BJ (cell line): ENCODE measurements at places on chromosomes 5 and 9.

- DNase-seq = no peak
Measured at GRCh38 chr5:11814373-11814772, 89.9 kb downstream of the CTNND2 start.

GRCh38 chr9:113343732-113344231 is 3.7 kb upstream of the WDR31 start:
- DNase-seq = no peak

GRCh38 chr9:16029046-16029615 is 476.3 kb downstream of the CCDC171 start:
- DNase-seq = peak; percentile 45

GRCh38 chr5:8304341-8304740 is 435.4 kb downstream of the MTRR start:
- no peak for DNase-seq

DNA sequence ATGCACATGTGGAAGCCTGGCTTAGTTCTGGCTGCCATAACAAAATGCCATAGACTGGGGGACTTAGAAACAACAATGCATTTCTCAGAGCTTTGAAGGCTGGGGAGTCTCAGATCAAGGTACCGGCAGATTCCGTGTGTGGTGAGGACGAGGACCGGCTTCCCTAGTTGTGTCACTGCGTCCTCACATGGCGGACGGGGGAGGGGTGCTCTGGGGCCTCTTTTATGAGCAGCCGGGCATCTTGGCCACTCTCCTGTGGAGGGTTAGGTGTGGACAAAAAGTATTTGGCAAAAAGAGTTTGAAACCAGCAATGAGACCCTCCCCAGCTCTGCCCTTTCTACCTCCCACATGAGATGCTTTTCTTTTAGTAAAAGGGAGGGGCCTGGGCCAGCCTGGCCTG is 118.5 kb upstream of the LPCAT1 start:
- no peak for DNase-seq

DNA sequence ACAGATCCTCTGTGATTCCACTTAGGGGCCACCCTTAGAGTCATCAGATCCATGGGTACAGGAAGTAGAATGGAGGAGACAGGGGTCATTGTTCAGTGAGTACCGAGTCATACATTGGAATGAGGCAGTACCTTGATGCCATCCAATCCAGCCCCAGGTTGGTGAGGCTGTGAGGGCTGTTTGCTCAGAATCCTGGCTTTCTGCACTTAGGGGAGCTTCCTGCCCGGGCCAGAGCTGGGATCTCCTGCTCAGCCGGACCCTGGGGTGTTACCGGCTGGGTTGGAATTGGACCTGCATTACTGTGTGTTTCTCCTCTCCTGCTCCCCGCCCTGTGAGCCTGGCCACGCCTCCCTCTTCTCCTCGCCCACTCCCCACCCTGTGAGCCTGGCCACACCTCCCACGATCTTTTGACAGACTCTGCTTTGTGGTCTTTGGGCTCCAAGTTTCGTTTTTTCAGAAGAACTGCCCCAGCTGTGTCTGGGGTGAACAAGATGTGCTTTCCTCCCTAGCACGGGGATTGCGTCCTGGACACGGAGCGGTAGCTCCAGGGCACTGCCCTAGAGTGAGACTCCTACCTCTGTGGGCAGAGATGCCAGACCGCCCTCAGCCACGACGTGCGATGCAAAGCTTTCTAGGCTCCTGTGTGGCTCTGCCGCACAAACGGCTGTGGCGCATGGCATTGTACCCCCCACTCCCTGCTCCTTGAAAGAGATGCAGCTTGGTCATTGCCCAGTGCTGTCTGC is 15.4 kb downstream of the TRAF2 start:
- no peak for DNase-seq

GRCh38 chr5:135024956-135025729 is 8.9 kb downstream of the PITX1 start:
- no peak for DNase-seq

- DNase-seq = no peak
Measured at GRCh38 chr9:86369810-86370209, 15.6 kb upstream of the TUT7 start.

DNA sequence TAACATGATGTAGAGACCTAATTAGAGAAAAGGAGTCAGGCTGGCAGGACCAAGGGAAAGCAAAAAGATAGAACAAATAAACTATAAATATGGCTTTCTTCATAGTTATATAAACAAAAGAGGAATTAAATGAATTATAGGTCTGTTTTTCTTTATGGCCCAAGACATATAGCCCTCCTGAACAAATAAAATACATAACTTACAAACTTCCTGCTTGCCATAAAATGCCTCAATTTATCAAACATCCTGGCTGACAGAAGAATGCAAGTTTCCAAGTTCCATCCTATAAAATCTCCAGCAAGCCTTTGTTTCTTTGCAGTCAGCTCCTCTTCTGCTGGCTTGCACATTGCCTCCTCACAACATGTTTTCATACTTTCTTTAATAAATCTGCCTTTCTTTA is 31.3 kb upstream of the IRGM start:
- DNase-seq = no peak

DNA sequence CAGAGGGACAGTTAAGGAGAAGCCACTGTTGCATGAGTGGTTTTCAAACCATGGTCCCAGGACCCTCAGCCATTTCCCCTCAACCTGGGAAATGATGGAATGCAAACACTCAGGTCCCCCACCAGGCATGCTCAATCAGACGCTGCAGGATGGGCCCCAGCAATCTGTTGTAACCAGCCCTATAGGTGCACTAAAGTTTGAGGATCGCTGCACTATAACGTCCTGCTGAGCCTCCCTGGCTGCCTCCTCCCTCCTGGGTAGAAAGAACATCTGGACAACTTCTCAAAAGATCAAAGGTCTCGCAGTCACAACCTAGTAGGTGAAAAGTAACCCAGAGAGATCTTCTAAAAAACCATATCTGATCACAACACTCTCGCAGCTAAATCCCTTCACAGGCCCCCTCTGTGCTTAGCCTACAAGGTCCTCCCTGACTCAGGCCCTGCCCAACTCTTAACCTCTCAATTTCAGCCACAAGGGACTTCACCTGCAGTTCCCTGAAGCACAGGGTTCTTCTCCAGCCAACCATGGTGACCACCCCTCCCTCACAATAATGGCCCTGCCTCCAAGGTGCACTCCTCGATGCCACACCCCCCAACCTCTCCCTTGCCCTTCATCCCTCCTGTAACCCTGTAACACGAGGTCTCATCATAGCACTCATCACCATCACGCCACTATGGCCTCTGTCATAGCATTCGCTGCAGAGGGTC is 3.5 kb downstream of the SHB start:
- no peak for DNase-seq

DNA sequence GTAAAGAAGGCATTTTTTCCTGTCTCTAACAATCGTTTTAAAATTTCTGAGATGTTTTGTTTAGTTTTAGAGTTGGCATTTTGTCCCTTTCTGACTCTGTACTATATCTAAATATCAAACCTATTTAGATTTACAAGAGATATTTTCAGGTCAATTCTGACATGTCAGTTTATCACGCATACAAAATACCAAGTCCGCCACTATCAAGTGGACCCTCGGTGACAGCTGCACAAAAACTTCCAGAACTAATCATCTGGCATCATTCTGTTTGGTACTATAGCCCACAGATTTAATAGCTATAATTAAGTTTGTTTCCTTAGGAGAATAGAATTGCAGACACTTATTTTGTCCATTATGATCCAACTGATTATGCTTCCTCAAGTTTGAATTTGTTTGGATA is 1278.2 kb downstream of the CDH12 start:
- DNase-seq = no peak

GRCh38 chr9:131633491-131634031 is 88.2 kb downstream of the PRRT1B start:
- DNase-seq = no peak

- DNase-seq = no peak
Measured at GRCh38 chr5:13745508-13745907, 199.0 kb downstream of the DNAH5 start.

GRCh38 chr5:84130006-84130580 is 254.6 kb downstream of the EDIL3 start:
- DNase-seq = no peak

DNA sequence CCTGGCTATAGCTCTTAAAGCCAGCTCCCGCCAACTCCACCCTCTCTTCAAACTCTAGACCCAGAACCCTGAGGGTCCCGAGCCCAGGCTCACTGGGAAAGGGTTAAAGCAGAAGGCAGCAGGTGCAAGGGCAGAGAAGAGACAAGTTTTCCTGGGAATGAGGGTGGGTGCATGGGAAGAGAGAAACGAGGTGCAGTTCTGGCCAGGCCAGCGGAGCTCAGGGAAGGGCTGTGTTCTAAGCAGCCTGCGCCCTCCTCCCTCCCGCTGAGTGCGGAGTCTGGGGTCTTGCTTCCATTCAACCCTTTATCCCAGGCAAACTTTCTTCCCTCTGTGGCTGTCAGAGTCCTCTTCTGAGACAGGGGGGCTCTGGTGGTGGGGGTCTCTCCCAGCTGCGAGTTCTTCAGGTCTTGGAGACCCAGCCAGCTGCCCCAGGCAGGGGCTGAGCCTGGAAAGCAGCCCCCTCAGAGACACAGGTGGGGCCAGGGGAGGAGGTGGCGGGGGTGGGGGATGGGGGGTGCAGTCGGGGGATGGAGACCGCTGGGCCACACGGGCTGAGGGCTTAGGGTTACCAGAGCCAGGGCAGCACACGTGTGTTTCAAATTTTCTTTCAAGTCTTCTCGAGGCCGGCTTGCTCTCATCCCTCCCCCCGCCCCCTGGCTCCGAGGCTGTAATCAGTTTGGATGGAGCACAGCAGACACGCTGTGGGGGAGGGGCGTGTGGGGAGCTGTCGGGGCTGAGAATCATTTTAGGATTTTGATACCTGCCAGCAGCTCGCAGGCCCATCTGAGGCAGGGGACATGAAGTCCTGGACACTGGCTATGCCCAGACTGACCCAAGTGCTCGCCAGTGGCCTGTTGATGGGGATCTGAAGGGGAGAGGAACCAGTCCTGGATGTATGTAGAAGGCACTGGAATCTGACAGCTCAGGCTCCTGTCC is 169.6 kb upstream of the SMIM23 start:
- no peak for DNase-seq

- peak; percentile 72 for DNase-seq
Measured at GRCh38 chr5:32692036-32692746, 18.9 kb upstream of the NPR3 start.

- DNase-seq = no peak
Measured at GRCh38 chr9:2083479-2083878, 68.3 kb downstream of the SMARCA2 start.

DNA sequence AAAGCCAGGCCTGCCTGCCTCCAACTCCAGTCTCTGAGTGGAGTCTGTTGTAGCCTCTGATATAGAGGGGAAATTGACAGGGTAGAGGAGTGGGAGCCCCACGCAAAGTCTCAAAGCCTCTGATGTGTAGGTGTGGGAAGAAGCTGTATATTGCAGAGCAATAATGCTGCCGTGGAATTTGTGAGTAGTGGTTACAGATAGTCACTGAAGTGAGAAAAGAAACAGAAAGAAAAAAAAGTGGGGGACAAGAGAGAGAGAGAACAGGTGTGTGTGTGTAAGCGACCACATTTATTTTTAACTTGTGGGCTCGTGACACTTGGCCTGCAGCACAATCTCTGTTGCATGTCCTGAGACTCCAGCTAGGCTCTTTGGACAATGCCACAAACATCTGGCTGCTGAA is 227.8 kb downstream of the NSG2 start:
- DNase-seq = no peak

DNA sequence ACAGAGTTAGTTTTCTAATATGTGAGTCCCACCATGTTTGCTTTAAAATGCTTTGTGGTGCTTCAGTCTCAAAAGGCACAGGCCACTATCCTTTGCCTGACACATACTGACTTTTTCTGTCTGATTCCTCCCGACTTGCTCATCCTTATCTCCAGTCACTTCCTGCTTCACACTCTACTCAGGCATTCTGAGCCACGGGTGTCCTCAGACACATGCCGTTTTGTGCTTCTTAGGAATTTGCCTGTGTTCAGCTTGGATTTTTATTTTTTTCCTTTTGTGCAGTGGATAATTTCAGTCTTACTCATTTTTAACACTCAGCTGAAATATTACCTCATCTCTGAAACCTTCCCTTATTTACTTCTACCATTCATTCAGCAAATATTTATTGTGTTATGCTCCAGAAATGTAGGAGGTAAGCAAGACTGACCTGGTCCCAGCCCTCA is 54.1 kb downstream of the MAN2A1 start:
- DNase-seq = peak; percentile 95

DNA sequence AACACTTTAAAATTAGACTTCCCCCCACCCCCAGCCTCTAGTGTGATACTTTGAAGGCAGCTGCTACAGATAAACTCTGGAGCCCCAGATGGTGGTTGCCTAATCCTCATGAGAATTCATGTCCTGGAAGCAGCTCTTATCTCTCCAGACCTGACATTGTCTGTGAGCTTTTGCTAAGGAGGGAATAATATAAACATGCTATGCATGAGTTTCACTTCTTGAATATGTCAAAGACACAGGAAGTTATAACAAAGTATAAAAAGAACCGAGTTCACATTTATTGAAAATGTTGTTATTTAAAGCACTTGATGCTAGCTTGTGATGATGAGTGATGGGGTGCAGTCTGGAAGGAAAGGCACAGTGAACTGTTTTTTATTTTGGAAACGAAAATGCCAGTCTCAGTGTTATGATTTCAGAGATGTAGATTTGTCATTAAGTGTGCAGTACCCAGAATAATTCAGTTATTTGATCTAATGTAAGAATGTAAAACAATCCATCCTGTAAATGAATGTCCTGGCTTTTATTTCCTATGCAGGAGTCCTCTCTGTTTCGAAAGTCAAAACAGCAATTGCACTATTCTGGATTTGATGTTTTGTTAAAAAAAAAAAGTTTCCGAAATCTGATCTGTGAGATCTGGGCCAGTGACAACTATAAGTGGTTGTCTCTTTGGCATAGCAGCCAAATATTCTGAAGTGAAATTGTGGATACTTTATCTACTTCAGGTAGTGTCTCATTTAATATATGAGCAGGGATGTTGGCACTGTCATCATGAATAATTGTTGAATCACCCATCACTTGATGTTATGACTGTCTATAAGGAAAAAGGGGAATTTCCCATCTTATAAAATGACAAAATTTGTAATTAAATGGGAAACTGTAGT is 77.0 kb downstream of the ZCCHC7 start:
- no peak for DNase-seq

GRCh38 chr9:77457916-77458592 is 190.1 kb downstream of the GNA14 start:
- DNase-seq = peak; percentile 73

DNA sequence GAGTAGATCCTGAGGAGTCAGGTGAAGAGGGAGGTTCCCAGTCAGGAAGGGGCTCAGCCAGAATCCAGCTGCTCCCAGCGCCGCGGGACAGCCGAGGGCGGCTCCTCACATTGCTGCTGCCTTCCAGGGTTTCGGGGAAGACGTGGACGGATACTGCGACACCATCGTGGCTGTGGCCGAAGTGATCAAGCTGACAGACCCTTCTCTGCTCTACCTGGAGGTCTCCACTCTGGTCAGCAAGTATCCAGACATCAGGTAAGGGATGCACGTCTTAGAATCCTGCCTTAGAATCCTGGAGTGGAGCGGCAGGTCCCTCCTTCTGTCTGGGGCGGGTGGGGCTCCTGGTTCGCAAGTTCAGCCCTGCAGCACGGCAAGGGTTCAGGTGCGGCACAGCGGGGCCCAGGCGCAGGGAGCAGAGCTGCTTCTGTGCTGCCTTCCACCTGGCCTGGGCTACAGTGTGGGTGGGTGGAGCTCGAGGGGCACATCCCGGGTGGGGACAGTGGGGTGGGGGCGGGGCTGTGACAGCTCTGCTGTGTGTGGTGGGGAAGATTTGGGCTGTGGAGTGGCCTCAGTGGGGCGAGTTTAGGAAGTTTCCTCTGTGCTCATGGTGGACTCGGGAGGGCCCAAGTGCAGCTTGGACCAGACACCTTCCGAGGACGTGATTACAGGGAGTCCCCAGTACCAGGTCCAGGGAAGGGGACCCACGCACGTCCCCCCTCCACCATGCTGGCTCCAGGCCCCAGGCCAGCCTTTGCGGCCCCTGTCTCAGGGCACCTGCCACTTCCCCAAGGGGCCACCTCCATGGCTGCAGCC is 22.8 kb downstream of the EXOC3 start:
- no peak for DNase-seq
